Activated naive CD8-positive, alpha-beta T cell treated with anti-CD3 and anti-CD28 coated beads, Interleukin-2, amount 10 ng/mL, durations not matched to agents 7 days and 5 days (primary cell): ENCODE measurements at places on chromosomes 2 and 18.
A peak's percentile ranks its signal among the peaks of the same experiment; 100 is the strongest.

DNA sequence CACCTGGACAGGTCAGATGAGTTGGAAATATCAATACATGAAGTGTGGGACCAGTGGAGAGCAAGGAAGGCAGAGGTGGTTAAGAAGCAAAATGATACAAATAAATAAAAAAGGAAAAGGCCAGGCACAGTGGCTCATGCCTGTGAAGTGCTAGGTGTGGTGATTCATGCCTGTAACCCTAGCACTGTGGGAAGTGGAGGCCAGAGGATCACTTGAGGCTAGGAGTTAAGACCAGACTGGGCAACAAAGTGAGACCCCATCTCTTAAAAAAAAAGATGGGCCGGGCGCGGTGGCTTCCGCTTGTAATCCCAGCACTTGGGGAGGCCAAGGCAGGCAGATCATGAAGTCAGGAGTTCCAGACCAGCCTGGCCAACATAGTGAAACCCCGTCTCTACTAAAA, 2.9 kb downstream of the STON1 start:
- no peak for DNase-seq
- peaks cover 4% of the 10 kb centered on the region for H3K27me3 ChIP-seq

DNA sequence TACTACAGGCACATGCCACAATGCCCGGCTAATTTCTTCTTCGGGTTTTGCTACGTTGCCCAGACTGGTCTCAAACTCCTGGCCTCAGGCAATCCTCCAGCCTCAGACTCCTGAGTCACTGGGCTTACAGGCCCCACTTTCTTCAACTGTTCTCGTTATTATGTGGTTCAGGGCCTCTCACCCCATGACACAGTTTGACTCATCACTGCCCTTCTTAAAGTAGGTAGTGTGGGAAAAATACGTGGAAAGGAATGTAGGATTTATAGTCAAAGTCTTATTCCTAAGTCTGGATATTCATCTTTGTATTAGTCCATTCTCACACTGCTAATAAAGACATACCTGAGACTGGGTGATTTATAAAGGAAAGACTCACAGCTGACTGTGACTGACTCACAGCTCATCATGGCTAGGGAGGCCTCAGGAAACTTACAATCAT, 19.4 kb downstream of the CENPA start:
- DNase-seq, result no peak
- no peak overlapping the region for H3K27ac ChIP-seq
- H3K4me1 ChIP-seq, result peaks cover 5% of the 10 kb centered on the region

DNA sequence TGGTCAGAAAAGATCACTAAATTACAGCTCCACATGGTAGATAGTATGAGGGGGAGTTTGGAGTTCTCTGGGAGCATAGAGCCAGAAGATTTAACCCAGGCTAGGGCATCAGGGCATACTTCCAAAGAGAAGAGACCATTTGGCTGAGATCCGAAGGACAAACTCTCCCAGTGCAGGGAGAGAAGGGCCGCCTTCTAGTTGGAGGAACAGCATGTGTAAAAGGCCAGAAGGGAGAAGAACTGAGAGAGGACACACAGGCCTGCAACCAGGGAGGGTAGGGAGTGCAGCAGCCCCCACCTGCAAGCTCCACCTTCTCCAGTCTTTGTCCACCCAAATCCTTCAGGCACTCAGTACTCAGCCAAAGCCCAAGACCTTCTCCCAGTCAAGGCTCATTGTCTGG, 182.0 kb downstream of the GFPT1 start:
- H3K36me3 ChIP-seq, result no peaks in the 10 kb centered on the region
- no peaks in the 10 kb centered on the region for H3K4me1 ChIP-seq
- DNase-seq, result no peak
- H3K27ac ChIP-seq, result no peak overlapping the region
- H3K4me3 ChIP-seq, result no peak overlapping the region

DNA sequence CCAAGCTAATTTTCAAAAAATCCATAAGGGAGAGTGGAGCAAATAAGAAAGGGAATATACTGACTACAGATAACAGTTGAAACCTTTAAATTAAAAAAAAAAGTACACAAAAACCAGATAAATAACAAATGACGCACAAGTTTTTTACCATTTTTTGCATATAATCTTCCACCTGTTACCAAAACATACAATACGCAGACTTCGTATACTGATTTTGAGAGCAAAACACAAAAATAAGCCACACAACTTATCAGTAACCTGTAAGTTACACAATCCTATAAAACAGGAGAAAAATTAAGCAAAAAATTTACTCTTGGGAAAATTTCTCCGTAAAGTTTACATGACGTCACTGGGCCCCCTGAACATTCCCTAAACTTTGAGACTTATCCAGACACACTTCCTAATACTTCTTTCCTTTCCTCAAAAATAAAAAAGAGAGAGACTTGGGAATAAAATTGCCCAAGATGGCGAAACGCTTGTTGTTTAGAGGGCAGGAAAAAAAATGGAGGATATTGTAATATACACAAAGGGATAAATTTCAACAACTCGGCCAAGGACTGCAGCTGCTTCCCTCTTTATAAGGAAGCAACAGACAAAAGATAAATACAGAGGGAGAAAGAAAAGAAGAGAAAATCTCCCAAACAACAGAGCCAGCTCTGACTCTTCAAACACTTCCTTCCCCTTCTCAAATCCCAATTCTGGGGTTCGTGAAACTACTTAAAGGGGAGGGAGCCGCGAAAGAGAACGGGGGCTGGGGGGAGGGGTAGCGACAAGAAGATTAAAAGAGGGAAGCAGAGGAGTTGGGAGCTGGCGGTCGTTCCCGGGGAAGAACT, 1.6 kb downstream of the BAZ2B start:
- H3K27ac ChIP-seq, result no peak overlapping the region
- H3K4me3 ChIP-seq, result peak overlapping the region; percentile 92
- peaks cover 35% of the 10 kb centered on the region for H3K27me3 ChIP-seq
- H3K4me1 ChIP-seq, result peaks cover 8% of the 10 kb centered on the region

DNA sequence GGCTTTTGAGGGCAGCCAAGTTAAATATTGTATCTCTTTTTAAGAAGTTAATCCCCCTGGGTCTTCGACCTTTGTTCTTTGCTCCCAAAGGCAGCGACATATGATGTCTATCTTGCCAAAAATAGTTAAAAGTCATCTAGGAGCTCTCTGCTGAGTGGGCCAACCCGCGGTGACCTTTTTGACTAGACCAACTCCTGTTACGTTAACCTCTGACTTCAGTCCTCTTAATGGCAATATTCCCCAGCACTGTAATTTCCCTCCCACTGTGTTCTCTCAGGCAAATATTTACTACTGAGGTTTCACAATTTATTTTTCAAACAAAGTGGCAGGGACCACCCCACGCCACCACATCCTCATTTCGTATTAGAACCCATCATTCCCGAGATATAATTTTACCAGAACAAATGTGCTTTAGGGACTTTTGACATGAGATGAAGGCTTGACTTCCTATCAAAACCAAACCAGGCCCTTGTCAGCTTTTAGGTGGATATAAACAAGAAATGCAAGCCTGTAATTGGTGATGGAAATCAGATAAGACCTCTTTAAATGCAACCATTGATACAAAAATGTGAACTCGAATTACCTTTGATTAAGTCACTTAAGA, 764.7 kb downstream of the SATB2 start:
- no peak overlapping the region for H3K4me3 ChIP-seq
- no peaks in the 10 kb centered on the region for H3K27me3 ChIP-seq
- no peaks in the 10 kb centered on the region for H3K36me3 ChIP-seq
- no peak overlapping the region for H3K27ac ChIP-seq

DNA sequence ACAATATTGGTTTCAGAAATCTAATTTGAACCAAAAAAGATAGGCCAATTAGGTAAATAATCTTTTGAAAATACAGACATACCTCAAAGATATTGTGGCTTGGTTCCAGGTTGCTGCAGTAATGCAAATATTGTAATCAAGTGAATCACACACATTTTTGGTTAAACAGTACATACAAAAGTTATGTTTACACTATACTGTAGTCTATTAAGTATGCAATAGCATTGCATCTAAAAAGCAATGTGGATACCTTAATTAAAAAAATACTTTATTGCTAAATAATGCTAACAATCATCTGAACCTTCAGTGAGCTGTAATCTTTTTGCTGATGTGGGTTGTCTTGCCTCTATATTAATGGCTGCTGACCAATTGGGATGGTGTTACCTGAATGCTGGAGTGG, 67.3 kb downstream of the KYNU start:
- H3K36me3 ChIP-seq, result no peaks in the 10 kb centered on the region
- H3K4me1 ChIP-seq, result no peaks in the 10 kb centered on the region
- no peak overlapping the region for H3K27ac ChIP-seq
- peaks cover 7% of the 10 kb centered on the region for H3K27me3 ChIP-seq
- H3K4me3 ChIP-seq, result no peak overlapping the region
- no peak for DNase-seq

DNA sequence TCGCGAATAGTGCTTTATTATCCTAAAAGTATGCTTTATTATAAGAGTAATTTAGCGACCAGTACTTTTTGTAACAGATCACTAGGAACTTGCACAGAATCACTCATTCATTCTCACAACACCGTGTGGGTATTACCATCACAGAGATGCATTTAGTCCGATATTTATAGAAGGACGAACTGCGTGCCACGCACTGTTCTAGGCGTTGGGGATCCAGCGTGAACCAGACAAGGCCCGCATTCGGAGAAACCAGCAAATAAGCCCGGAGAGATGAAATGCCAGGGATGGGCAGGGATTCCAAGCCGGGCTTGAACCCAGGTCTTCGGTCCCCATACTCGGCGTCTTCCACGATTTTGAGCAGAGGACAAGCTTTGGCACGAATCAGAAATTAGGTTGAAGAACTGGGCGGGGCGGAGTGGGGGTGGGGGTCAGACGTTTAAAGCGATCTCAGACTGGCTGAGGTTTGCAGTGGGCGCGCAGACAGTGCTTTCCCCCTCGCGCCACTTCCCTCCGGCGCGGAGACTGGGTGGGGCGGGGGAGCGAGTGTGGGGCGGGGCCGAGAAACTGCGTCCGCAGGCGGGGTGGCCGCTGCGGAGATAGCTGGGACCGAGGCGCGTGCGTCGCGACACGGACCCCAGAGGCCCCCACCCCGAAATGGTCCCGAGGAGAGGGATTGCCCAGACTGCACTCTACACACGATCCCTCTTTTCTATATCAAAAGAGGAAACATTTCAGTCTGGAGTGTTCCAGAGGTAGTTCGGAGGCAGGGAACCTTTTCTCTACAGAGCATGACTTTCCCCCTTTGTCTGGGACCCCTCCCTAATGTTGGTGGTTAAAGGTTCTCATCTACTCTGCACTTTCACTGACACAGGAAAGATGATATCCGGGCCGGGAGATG, 1.1 kb upstream of the CXCR4 start:
- peaks cover 49% of the 10 kb centered on the region for H3K4me1 ChIP-seq
- H3K27me3 ChIP-seq, result no peaks in the 10 kb centered on the region
- H3K36me3 ChIP-seq, result peaks cover 28% of the 10 kb centered on the region
- H3K27ac ChIP-seq, result peak overlapping the region; percentile 99
- peak overlapping the region; percentile 98 for H3K4me3 ChIP-seq
- DNase-seq, result peak; percentile 84

GRCh38 chr18:54035927-54036326, 188.5 kb downstream of the MBD2 start:
- no peak overlapping the region for H3K4me3 ChIP-seq
- no peaks in the 10 kb centered on the region for H3K4me1 ChIP-seq

DNA sequence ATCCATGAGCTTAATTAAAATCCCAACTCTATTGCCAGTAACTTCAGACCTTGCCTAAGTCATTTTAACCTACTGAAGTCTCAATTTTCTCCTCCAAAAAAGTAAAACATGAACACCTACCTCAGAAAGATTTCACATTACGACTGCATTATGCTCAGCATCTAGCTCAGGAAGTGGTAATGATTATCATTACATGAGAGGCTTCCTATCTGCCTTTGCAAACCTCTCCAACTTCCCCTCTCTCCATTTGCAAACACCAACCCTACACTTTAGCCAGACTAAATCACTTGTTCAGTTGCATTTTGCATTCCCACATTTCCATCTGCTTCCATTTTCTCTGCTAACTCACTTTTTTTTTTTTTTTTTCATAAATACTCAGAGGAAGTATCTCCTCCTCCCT, 6.8 kb downstream of the SLC38A11 start:
- peaks cover 4% of the 10 kb centered on the region for H3K4me1 ChIP-seq
- DNase-seq, result no peak
- no peak overlapping the region for H3K27ac ChIP-seq
- H3K4me3 ChIP-seq, result no peak overlapping the region

DNA sequence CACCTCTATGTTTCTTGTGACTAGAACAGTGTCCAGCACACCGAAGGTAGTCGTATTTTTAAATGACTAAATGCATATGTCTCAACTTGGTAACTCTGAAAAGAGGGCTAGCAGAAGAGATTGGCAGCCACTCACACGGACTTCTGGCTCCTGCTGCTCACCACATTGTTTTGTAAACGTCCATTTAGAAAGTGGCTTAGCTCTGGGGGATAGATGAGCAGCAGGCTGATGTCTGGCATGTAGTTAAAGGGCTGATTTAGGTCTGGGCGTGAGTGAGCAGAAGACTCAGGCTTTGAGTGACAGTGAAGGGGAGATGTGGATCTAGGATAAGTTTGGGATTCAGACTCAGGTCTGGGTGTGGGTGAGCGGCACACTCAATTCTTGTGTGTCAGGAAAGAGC, 372.9 kb upstream of the HS6ST1 start:
- no peak for DNase-seq
- no peak overlapping the region for H3K4me3 ChIP-seq
- H3K27me3 ChIP-seq, result peaks cover 15% of the 10 kb centered on the region
- H3K27ac ChIP-seq, result no peak overlapping the region

GRCh38 chr2:99827296-99827999, 314.9 kb downstream of the AFF3 start:
- H3K27me3 ChIP-seq, result peaks cover 18% of the 10 kb centered on the region
- peaks cover 18% of the 10 kb centered on the region for H3K4me1 ChIP-seq
- peaks cover 8% of the 10 kb centered on the region for H3K36me3 ChIP-seq

- H3K4me3 ChIP-seq, result no peak overlapping the region
- H3K27me3 ChIP-seq, result peaks cover 34% of the 10 kb centered on the region
- H3K36me3 ChIP-seq, result no peaks in the 10 kb centered on the region
- no peak overlapping the region for H3K27ac ChIP-seq
Measured at GRCh38 chr2:233698740-233699139, 6.0 kb downstream of the UGT1A6 start.

DNA sequence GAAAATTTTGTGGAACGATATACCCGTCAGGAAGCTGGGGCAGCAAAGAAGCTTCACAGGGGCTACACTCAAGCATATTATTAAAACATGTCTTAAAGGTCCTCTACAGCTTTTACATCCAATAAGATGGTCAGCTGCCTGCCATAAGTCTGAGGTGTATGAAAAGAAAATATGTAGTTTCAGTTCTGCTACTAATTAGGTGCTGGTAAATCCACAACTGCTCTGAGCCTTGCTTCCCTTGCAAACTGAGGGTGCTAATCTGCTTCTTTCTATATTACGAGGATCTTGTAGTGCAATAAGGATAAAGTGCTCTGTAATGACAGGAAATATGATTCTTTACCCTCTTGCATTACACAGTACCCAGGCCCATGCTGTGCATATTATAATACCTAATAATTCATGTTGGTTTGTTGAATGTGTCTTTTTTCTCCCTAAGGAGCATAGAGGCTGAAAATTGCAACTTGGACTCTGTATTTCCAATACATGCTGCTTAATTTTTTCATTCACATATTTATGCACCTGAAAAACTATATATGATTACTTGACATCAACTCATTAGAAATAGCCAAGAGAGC, 14.5 kb upstream of the SLC8A1 start:
- H3K27ac ChIP-seq, result no peak overlapping the region
- H3K4me1 ChIP-seq, result no peaks in the 10 kb centered on the region
- no peaks in the 10 kb centered on the region for H3K36me3 ChIP-seq

GRCh38 chr2:225337183-225337582, 62.3 kb upstream of the NYAP2 start:
- no peaks in the 10 kb centered on the region for H3K36me3 ChIP-seq
- H3K27me3 ChIP-seq, result peaks cover 5% of the 10 kb centered on the region
- no peak for DNase-seq
- no peaks in the 10 kb centered on the region for H3K4me1 ChIP-seq
